Body of pancreas (tissue), 4 donors: ENCODE measurements at places on chromosomes 6 and 20. TPM values are rescaled to one million over a fixed set of nuclear protein-coding genes. Genes with fewer than 3 reads are reported as not detected.

- no peak overlapping the region for H3K4me3 ChIP-seq
- no peaks in the 10 kb centered on the region for H3K4me1 ChIP-seq
- H3K27me3 ChIP-seq: no peaks in the 10 kb centered on the region
- no peaks in the 10 kb centered on the region for H3K36me3 ChIP-seq
These were observed 5.0 kb downstream of the BEND6 start for GRCh38 chr6:56959938-56960337.

- H3K27ac ChIP-seq: no peak overlapping the region
- H3K27me3 ChIP-seq: no peaks in the 10 kb centered on the region
- H3K36me3 ChIP-seq: no peaks in the 10 kb centered on the region
- no peak for DNase-seq
- H3K4me1 ChIP-seq: no peaks in the 10 kb centered on the region
- no peak overlapping the region for H3K4me3 ChIP-seq
These were observed 32.9 kb downstream of the GPX5 start for GRCh38 chr6:28558629-28559028.

GRCh38 chr20:33175123-33175522 lies 7.2 kb downstream of the BPIFA2 start:
- no peaks in the 10 kb centered on the region for H3K36me3 ChIP-seq
- no peak overlapping the region for H3K27ac ChIP-seq
- H3K27me3 ChIP-seq: no peaks in the 10 kb centered on the region
- DNase-seq: no peak
- H3K4me3 ChIP-seq: no peak overlapping the region

- H3K4me1 ChIP-seq: no peaks in the 10 kb centered on the region
- no peak overlapping the region for H3K27ac ChIP-seq
- H3K27me3 ChIP-seq: no peaks in the 10 kb centered on the region
These were observed 31.8 kb downstream of the SAMD3 start for GRCh38 chr6:130190701-130191690.

GRCh38 chr20:58930496-58930895 lies 50.6 kb upstream of the NELFCD start:
- H3K27me3 ChIP-seq: no peaks in the 10 kb centered on the region
- H3K27ac ChIP-seq: no peak overlapping the region
- no peak overlapping the region for H3K4me3 ChIP-seq
- H3K4me1 ChIP-seq: no peaks in the 10 kb centered on the region
- no peak for DNase-seq

- H3K27ac ChIP-seq: peak overlapping the region; percentile 83
- no peak for DNase-seq
- H3K27me3 ChIP-seq: no peaks in the 10 kb centered on the region
- no peaks in the 10 kb centered on the region for H3K36me3 ChIP-seq
These were observed 1.4 kb downstream of the NUS1 start for GRCh38 chr6:117676577-117677218.

DNA sequence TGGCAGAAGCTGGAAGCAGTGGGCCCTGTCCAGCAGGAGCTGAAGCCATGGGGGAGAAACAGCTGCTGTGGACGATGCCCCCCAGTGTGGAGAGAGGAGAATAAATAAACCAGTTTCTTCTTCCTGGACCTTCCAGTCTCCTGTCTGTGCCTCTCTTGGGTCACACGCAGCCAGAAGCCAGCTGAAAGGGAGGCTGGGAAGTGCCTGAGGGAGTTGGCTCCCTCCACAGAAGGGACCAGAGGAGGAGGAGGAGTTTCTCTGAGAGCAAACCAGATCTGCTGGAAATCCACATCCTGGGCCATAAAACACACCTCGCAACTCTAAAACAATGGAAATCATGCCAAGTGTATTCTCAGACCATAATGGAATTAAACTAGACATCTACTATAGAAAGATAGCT lies 577.0 kb downstream of the CDH26 start:
- H3K36me3 ChIP-seq: no peaks in the 10 kb centered on the region
- DNase-seq: no peak
- no peaks in the 10 kb centered on the region for H3K4me1 ChIP-seq
- H3K27me3 ChIP-seq: no peaks in the 10 kb centered on the region
- no peak overlapping the region for H3K27ac ChIP-seq

DNA sequence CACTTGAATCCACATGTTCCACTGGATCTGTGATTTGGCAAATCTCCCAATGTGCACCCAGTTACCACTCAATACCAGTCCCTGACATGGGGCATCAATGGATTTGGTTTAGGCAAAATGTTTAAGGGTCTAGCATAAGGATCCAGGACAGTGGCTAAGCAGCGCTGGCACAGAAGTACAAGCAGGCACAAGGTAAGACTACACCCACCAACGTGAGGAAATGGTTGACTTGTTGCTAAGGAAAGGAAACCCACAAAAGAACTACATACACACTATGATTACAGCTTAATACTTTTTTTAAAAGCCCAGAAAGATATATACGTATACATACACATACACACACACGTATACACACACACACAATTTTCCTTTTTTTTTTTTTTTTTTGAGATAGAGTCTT lies 79.0 kb downstream of the DNAAF9 start:
- no peak for DNase-seq
- H3K4me1 ChIP-seq: no peaks in the 10 kb centered on the region
- H3K27ac ChIP-seq: no peak overlapping the region
- H3K4me3 ChIP-seq: no peak overlapping the region
- H3K36me3 ChIP-seq: peaks cover 2% of the 10 kb centered on the region

- H3K27ac ChIP-seq: no peak overlapping the region
- H3K4me3 ChIP-seq: no peak overlapping the region
- no peaks in the 10 kb centered on the region for H3K27me3 ChIP-seq
- peaks cover 10% of the 10 kb centered on the region for H3K4me1 ChIP-seq
These were observed 18.4 kb downstream of the TRAM2 start for GRCh38 chr6:52558266-52559000.

DNA sequence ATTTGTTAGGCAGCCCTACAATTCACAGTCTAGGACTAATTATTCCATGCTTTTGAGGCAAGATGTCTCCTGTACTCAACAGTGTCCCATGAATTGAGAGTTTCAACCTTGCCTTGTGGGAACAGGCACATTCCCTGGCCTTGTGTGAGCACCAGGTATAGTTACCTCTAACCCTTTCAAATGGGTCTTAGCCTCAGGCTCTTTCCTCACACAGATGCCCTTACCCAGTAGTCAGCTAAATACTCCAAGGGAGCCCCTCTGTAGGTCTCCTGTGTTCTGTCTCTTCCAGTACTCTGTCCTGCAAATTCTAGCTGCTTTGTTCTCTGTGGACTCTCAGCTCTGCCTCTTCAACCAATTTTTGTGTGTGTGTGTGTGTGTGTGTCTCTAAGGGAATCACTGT lies 135.3 kb downstream of the ZFAND3 start:
- no peaks in the 10 kb centered on the region for H3K36me3 ChIP-seq
- no peak overlapping the region for H3K4me3 ChIP-seq
- H3K4me1 ChIP-seq: peaks cover 11% of the 10 kb centered on the region
- no peak for DNase-seq
- H3K27ac ChIP-seq: no peak overlapping the region

XKR7 gene
- total RNA-seq: 0.33 TPM

KHDC3L gene
- total RNA-seq: not detected

BPIFB1 gene
- not detected for total RNA-seq

PPDPF gene
- total RNA-seq: 106 TPM

CGA gene
- total RNA-seq: not detected

C20orf144 gene
- total RNA-seq: not detected

ZNF831 gene
- total RNA-seq: 0.66 TPM

HTR1E gene
- total RNA-seq: not detected
